ENCODE measurements at places on chromosomes 7 and 10. TPM values are rescaled to one million over a fixed set of nuclear protein-coding genes. Genes with fewer than 3 reads are reported as not detected.

Gene GDF10
- total RNA-seq: not detected

Gene ANKRD30A
- not detected for total RNA-seq

Gene RBP3
- not detected for total RNA-seq

Gene FAM221A
- total RNA-seq: 4.2 TPM

Gene MCM10
- 14.2 TPM for total RNA-seq

Gene CALML5
- total RNA-seq: not detected

Gene OR2A1
- not detected for total RNA-seq

Gene STN1
- 33.4 TPM for total RNA-seq

Gene GJC3
- 0.16 TPM for total RNA-seq

Gene LRRD1
- total RNA-seq: under 0.01 TPM

Gene TBXAS1
- 0.19 TPM for total RNA-seq

Gene PTPRE
- total RNA-seq: 28.8 TPM

Gene SVIL
- total RNA-seq: 49.7 TPM

Gene GNAT3
- not detected for total RNA-seq

Gene KIAA1217
- 28.7 TPM for total RNA-seq

Gene KCND2
- 0.16 TPM for total RNA-seq

Gene PRLHR
- total RNA-seq: not detected

Gene LARP4B
- 43.9 TPM for total RNA-seq

Gene CTAGE4
- not detected for total RNA-seq

Gene TUBAL3
- total RNA-seq: 0.25 TPM

Gene GDF2
- total RNA-seq: not detected

Gene KCP
- total RNA-seq: not detected

Gene CALU
- total RNA-seq: 653 TPM

Gene SMIM30
- total RNA-seq: 59.2 TPM

Gene CCDC172
- not detected for total RNA-seq

Gene PPRC1
- 6.5 TPM for total RNA-seq

Gene NODAL
- not detected for total RNA-seq

Gene NUP42
- 28.7 TPM for total RNA-seq

Gene RARRES2
- total RNA-seq: not detected

Gene DDC
- total RNA-seq: not detected

Gene LRRC17
- 4.1 TPM for total RNA-seq

Gene CYP26A1
- total RNA-seq: 0.65 TPM

Gene TYW1
- 24.1 TPM for total RNA-seq

Gene EFCAB10
- 0.25 TPM for total RNA-seq

Gene NKX1-2
- not detected for total RNA-seq

Gene PTPN20
- total RNA-seq: 0.44 TPM

Gene H2BK1
- total RNA-seq: not detected

Gene CRTAC1
- 3.1 TPM for total RNA-seq

Gene FRAT2
- 9.4 TPM for total RNA-seq

Gene CFAP43
- total RNA-seq: under 0.01 TPM

Gene SPDYE8
- not detected for total RNA-seq

Gene PIP
- not detected for total RNA-seq

Gene SORCS1
- total RNA-seq: not detected

Gene BTBD16
- total RNA-seq: not detected

Gene STK31
- 0.13 TPM for total RNA-seq

Gene GNAI1
- 33.2 TPM for total RNA-seq

Gene PGAM2
- not detected for total RNA-seq

Gene PAXIP1
- 4.4 TPM for total RNA-seq

Gene PDE6C
- total RNA-seq: not detected

Gene MMP21
- not detected for total RNA-seq

All from bladder microvascular endothelial cell (primary cell).